ENCODE measurements at places on chromosomes 5 and 9. TPM values are rescaled to one million over a fixed set of nuclear protein-coding genes. Genes with fewer than 3 reads are reported as not detected.

Gene HACD4
- total RNA-seq: 0.41 TPM

Gene LCN2
- total RNA-seq: not detected

DNA sequence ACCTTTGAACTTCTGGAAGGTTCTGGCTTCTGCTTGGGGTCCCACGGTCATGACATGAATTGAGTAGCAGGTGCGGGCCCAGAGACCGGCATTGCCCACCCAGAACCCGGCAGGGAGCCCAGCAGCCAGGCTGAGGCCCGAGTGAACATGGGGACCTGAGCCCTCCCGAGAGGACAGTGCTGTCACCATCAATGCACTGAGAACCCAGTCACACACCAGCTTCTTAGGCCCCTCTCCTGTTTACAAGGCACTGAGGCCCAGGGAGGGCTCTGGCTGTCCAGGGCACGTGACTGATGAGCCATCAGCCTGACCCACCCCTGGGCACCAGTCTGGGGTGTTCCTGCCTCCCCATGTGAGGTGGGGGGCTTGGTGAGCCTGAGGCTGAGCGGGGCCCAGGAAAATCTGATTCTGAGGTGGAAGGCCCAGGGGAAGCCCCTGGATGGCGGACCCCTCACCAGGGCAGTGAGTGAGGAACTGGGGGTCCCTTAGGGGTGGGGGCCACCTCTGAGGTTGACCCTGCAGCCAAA is 60.3 kb upstream of the RNU6ATAC start:
- no peak for DNase-seq

- no peak for DNase-seq
These were observed 62.6 kb upstream of the XPA start for GRCh38 chr9:97759581-97760288.

DNA sequence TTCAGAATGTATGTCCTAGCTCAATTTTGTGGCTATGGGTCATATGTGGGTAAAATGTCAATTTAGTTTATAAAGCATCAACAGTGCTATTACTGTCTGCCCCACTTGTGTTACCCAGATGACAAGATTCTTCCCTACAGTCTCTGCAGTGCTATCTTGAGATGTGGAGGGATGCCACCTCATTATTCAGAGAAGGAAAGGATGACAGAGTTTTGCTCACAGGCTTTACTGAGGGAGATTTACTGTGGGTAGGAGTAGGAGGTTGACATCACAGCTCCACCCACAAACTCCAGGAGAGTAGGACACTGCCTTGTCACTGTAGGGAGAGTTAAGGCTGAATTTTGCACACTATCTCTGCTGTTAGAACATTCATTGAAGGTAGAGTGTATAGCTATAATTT is 359.3 kb downstream of the HTR1A start:
- no peak for DNase-seq

DNA sequence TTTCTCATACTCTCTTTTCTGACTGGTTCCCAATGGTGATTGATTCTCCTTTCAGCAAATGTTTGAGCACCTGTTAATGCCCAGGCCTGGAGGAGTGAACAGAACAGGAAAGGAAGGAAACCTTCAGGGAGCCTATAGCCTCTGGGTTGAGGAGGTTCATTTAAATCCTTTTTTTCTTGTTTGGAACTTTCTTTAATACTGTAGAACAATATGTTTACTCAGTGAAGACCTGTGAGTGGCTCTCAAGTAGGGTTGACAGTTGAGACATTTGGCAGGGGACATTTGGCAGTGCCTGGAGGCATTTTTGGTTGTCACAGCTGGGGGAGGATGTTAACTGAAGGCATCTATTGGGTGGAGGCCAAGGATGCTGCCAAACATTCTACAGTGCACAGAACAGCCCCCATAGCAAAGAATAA is 6.1 kb upstream of the FAM120AOS start:
- DNase-seq: no peak

DNA sequence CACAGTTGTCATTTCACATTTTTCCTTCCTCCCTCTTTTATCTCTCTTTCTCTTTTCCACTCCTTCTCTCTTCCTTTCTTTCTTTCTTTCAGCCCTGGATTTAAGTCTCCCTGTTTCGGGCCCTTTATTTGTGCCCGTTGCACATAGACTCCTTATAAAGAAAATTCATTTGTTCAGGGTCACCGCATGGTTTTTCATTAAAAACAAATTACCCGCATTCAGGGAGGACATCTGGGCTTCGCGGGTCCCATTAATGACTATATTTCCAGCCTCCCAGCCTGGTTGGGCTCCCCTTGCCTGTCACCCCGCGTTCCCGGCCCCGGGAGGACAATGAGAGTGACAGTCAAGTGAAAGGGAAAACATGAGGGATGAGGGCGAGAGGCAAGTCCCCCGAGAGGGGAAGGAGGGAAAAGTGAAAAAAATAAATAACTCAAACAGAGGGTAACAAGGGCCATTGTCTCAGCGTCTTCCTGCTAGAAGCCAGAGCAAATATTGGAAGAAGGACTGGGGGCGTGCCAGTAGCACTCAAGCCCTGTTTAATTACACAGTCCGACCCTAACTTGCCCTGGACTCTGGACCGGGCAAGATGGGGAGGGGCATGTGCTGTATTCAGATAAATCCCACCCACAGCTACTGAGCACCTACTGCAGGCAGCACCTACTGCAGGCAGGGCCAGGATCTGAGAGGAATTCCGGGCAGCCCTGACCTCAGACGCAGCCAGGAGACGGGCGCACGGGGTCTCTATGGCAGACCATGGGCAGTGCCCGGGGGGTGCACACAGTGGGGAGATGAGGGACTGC is 166.2 kb downstream of the PAX5 start:
- no peak for DNase-seq

- DNase-seq: no peak
These were observed 8.6 kb upstream of the PITX1 start for GRCh38 chr5:135042595-135042994.

Measured in frontal cortex (tissue), 4 donors.